IgD-negative memory B cell (primary cell): ENCODE measurements at places on chromosomes 4 and X. TPM values are rescaled to one million over a fixed set of nuclear protein-coding genes. Genes with fewer than 3 reads are reported as not detected.

Gene DCAF4L1
- polyA plus RNA-seq = not detected

Gene PARM1
- 37.0 TPM for polyA plus RNA-seq

Gene ESX1
- not detected for polyA plus RNA-seq

Gene SCML2
- 0.69 TPM for polyA plus RNA-seq

Gene MAGEC2
- not detected for polyA plus RNA-seq

Gene SRPX
- not detected for polyA plus RNA-seq

Gene GUCY1A1
- not detected for polyA plus RNA-seq

Gene EGFL6
- not detected for polyA plus RNA-seq
